Thyroid gland (tissue), 4 donors: ENCODE measurements at places on chromosomes 2 and 18.
A peak's percentile ranks its signal among the peaks of the same experiment; 100 is the strongest.

GRCh38 chr18:6881034-6881820 is 151.7 kb downstream of the ARHGAP28 start:
- DNase-seq, result no peak

GRCh38 chr2:143745060-143745459 is 615.8 kb downstream of the ARHGAP15 start:
- no peak for DNase-seq

DNA sequence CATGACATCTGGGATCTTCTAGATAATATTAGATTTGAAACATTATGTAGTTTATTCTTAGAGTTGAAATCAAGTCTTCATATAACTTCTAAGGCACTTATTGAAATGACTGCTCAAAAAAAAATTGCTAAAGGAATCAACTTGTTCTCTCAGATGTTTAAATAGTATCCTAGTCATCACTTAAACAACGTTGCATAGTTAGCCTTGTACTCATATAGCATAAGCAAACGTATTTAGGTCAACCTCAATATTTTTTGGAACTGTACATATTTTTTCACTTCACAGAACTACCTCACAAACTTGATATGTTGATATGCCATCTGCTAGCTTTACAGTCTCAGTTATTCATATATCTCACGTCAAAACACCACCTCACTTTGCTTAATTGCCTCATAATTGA is 47.1 kb upstream of the CREB1 start:
- no peak for DNase-seq

DNA sequence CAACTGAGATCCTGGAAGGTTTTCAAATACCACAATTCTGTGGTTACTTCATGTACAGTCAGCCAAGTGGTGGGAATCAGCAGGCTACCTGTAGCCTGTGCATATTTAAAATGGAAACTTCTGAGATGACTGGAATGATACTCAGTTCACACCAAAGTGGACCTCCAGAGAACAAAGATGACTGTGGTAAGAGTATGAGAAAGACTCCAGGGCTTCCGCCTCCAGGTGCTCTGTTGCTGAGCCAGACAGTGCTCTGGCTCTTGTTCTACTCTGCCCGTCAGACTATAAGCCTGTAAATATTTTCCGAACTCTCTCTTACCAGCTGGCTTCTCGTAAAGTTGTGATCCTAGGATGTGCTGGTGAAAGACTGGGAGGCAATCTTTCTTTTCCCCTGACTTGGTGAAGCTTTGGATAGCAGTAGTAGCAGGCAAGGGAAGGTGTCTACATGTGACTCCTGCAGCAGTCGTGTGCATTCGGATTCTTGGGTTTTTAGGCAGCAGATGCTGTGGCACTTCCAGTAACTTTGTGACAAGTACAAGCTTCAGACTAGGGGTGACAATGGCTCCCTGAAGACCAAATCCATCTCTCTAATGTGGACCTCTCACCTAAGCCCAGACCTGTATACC is 23.1 kb downstream of the ST3GAL5 start:
- no peak for DNase-seq

GRCh38 chr18:23819001-23819400 is 129.7 kb downstream of the LAMA3 start:
- DNase-seq, result no peak

DNA sequence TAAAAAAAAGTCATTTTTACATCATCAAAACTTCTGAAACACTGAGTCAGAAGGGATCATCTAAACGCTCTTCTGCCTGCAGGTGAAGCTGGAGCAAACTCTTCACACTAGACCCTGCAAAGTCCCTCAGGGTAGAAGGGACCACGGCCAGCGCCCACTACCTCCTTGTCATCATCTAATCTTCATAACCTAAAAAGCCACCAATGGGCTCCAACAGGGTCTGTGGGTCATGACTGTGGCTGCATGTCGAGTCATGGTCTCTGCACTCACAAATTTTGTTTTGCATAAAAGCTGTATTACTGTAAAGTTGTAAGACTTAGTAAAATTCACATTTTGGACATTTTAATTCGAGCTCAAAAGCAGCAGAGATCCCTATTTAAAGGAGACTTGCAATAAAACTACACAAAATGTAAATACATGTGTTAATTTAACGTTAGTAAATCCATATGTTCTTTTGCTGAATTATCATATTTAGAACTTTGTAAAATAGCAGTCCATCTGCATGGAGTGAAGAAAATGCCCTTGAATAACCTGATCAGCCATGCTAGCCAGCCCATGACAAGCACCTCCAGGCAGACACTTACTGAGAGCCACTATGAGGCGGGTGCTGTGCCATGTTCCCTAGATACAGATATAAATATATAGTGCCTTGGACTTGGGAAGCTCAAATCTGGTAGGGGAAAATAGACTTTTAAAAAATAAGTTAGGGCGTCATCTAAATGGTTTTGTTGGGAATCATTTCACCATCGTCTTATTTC is 437.2 kb upstream of the LYPD1 start:
- no peak for DNase-seq

GRCh38 chr18:73782405-73782804 is 365.2 kb downstream of the FBXO15 start:
- no peak for DNase-seq

- DNase-seq, result no peak
Measured at GRCh38 chr18:7596147-7596546, 29.0 kb downstream of the PTPRM start.

- no peak for DNase-seq
Measured at GRCh38 chr2:60534892-60535684, 18.4 kb downstream of the BCL11A start.

GRCh38 chr18:45332871-45333270 is 282.4 kb upstream of the SLC14A2 start:
- no peak for DNase-seq

DNA sequence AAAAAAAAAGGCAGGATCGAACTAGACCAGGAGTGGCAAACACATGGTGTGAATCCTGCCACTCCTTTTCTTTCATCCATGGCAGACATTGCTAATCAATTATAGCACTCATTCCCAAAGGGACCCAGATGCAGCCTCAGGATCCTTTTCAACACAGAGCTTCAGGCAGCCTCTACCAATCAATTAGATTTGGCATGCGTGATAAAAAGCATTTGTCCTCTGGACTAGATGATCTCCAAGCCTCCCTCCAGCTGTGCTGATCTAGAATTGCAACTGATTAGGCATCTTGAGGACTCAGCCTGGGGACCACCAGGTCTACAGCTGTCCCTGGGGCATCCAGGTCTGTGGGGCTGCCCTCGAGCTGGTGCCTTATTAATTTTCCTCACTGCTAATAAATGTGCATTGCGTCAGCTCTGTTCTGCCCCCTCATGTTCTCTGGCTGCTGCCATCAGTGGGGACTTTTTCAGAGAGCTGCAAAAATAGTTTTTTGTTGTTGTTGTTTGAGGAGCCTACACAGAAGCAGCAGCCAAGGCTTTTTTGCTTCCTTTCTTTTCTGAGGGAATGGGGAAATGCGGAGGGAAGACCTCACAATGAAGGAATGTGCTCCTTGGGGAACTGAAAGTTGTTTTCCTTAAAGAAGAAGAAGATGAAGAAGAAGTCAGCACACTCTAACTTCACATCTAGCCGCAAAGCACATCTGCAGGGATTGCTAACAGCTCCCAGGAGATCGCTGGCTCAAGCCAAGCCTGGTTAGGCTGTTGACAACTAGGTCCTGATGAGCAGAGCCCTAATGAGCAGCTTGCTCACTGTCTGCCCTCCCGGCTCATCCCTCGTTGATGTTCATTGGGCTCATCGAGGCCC is 8.8 kb upstream of the ATOH8 start:
- DNase-seq, result no peak

DNA sequence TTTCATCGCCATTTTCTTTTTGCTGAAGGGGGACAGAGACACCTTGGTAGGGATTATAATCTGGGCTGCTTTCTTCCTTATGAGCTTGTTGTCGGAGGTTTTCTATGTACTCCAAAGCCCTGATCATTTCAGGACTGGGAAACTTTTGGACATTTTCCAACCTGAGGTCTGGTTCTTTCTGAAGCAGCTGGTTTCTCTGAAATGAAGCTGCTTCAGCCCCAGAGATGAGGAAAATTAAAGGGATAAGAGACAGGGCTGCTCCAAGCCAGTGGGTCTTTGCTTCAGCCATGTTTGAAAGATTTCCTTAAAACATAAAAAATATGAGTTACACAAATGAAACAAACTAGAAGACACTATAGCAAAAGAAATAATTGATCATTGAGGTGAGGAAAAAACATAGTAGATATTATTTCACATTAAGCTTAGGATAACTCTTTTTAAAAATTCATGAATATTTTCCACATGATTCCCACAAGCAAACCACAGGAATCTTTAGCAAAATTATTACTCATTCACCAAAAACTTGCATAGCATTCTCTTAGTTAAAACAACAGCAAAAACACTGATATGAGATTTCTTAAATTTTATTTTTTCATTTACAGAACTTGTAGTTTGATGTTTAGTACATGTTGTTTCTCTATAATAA is 3.0 kb downstream of the SCG2 start:
- DNase-seq, result no peak

DNA sequence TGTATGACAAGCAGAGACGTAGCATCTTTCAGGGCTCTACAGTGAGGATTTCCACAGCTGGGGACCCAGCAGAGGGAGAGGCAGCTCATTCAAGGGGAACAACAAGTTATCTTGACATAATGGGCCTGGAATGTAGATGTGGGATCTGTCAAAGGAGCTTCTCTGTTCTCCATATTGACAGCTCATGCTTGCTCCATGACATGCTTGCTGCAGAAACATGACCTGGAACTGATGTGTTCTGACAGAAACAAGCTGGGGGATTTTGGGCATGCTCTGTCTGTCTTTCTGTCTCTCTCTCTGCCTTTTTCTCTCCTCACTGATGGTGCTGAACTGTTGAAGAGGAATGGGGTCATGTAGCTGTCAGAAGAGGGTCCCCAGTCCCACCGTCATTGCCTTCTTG is 79.6 kb downstream of the MMADHC start:
- no peak for DNase-seq

- DNase-seq, result peak; percentile 49
Measured at GRCh38 chr2:39119732-39120520, 925 bp downstream of the SOS1 start.

- DNase-seq, result no peak
Measured at GRCh38 chr2:187523325-187523724, 30.9 kb downstream of the TFPI start.

GRCh38 chr2:232901736-232902578 is 31.9 kb downstream of the SNORC start:
- DNase-seq, result no peak

GRCh38 chr2:29714333-29714732 is 207.1 kb downstream of the ALK start:
- no peak for DNase-seq

GRCh38 chr18:63439334-63439733 is 17.1 kb upstream of the VPS4B start:
- peak; percentile 30 for DNase-seq

- DNase-seq, result no peak
Measured at GRCh38 chr2:68911709-68912108, 40.5 kb upstream of the BMP10 start.

DNA sequence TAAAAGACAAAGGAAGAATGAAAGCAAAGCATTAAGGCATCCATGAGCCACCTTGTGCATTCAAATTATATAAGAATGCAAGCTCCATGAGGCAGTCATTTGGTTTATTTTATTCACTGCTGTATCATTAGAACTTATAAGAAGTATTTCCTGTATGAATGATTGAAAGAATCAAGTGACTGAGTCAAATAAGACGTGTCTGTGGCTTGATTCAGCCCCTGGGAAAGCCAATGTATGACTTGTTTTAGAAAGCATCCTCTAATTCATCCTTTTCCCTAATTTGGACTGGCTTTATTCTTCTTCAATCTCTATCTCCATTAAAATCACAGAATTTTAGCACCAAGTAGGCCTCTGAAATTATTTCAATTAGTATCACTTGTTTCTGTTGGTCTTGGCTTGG is 461.1 kb downstream of the LPIN1 start:
- DNase-seq, result no peak

GRCh38 chr2:237591141-237591881 is 777 bp upstream of the RAB17 start:
- peak; percentile 27 for DNase-seq

DNA sequence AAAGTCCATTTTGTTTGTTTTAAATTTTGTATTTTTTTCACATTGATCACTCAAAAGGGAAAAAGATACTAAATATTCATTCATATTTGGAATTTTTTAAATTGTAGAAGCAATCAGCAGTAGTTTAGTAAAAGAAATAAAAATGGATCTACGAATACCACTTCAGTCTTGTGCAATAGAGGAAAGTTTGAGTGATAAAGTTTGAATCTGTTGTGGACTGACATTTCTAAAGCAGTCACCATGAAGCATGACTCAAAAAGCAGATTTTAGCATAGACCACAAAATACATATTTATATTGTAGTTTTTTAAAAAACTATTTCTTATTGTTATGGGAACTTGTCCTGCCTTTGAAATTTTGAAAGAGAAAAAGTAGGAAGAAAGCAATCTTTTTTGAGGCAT is 520.5 kb upstream of the ZEB2 start:
- no peak for DNase-seq

DNA sequence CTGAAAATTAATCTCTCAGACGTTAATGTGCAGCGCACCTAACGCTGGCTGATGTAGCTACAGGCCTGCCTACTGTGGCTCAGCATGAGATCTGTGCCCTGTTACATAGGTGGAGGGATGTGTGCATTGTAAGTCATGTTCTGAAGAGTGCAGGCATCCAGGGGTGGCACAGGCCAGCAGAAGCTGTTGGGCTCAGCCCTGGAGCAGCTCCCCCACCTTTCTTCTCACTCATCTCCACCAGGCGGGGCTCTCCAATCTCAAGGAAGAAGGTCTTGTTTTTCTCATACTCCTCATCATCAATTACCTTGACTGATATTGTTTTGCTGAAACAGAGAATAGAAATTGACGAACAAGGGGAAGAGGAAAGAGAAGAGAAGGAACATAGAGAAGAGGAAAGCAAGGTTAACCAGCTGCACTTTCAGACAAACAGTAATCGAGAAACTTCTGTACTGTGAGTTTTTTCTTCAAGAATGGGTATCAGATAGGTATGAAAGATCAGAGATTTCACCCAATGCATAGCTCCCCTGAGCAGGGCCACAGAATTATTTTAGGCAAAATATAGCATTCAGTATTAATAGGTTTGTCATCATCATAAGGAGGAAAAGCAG is 273.6 kb downstream of the SLC8A1 start:
- DNase-seq, result no peak
